ENCODE measurements at places on chromosomes 2 and 18.

DNA sequence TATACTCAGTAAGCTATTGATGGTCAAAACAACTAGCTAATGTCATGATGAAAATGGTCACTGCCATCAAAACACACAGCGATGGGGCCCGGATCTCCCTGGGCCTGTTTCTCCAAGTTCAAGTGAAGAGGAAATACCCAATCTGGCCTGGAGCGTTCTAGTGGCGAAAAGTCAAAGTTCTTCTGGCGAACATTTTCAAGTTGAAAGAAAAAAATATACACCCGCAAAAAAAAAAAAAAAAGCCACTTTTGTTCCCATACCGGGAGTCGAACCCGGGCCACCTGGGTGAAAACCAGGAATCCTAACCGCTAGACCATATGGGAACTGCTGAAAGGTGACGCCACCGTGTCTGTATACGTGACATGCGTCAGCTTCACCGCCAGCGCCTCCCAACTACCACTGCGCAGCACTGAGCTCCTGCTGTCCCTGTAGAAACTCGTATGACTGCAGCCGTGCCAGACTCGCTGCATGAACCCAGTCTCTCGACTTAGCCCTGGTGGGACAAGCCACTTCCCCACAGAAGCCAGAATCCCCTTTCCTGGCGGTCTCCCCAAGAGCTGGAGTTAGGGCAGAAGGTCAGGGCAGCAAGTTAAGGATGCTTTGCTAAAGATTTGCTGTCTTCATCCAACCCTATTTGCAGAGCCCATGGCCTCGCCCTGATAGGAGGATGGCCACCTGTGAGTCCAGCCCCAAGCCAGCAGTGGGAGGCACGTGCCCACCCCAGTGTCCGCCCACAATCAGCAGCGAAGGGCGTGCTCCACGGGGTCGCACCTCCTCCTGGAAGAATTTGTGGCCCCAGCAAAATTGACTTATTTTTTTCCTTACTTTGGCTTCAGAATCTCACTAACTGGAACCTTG is 5.6 kb upstream of the IMP4 start:
- peak; percentile 64 for DNase-seq

DNA sequence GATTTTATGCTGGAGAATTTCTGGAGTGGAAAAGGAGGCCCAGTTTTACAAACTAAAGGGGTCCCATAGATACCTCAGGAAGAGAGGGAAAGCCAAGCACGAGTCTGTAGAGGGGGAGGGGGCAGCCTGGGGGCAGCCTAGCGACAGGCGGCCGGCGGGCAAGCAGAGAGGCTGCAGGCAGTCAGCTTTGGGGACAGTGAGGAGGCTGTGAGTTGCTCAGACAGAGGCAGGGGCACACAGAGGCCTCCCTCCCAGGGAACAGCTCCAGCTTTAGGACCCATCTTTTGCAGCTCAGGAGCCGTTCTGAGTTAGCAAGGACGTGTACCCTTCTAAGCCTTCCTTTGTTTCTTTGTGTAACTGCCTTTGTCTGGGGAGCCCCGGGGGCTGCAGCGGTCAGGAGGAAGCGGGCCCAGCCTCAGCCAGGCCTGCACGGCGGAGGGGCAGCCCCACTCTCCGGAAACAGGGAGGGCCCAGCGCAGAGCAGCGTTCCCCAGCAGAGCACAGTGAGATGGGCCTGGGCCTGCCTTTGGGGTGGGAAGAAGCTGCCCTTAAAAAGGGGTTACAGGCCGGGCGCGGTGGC is 41.1 kb upstream of the RALBP1 start:
- DNase-seq, result no peak

DNA sequence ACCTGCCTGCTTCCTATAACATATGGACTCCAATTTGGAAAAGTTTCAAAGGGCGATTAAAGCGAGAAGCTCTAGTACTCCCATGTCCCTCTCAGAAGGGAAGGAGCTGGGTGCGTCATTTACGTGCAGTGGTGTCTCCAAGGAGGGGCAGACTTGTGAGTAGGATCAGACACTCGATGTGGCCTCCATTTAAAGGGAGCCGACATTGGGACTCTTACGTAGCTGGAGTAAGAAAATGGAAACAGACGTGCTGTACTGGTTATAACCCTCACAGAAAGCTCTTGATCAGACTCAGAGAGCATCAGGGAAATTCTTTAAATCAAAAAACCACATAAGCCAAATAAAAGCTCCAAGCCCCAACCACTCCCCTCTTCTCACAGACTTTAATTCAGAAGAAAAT is 198.5 kb downstream of the KLHL29 start:
- DNase-seq, result no peak

GRCh38 chr2:74481961-74482800 is 617 bp downstream of the CCDC142 start:
- peak; percentile 47 for DNase-seq

DNA sequence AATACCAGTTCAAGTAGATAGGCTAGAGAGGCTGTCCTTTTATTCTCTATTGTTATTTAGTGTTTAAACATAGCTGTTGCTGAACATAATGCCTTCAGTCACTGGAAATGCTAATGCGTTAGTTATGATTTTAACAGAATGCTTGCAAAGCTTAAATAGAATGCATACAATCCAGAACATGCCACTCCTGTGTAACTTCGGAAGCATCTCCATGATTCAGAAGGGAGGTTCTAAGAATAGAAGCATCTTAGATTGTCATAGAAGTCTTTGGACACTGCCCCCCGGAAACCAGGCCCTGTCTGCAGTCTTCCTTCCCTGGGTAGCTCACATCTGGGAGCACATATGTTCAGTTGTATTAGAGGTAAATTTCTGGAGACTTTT is 73.2 kb downstream of the ZNF532 start:
- DNase-seq, result peak; percentile 37

DNA sequence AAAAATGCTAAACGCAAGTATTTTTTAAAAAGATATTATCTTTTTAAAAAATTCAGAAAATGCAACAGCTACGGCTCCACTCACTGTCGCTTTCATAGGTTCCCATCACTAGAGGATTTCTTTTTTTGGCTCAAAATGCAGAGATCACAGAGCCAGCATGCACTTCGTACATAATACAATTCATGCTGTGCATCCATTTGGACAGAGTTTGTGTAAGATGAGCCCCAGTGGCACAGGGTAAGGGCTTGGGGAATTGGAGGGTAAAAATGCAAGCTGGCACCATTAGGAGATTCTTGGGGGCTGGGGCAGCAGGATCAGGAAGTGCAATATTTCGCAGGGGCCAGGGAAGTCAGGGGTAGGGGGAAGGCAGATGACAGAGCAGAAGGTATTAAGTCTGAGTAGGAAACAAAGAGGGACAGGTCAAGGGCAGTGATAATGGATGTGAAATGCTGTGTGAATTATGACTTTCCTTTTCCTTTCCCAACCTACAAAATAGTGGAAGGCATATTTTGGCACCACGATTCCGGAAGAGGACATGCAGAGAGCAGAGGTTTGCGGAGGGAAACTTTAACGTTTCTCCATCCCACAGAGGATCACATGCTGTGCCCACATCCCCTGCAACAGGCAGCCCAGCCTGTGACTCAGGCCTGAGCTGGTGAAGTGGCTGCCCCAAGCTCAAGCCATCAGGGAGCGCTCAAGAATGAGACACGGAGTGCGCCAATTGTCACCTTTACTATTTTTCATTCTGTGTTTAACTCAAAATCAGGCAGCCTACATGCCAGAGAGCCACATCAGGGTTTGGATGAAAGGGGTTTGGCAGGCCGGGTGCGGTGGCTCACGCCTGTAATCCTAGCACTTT is 4.7 kb downstream of the CAPG start:
- peak; percentile 98 for DNase-seq

GRCh38 chr2:1251520-1251919 is 161.7 kb upstream of the TPO start:
- no peak for DNase-seq

- no peak for DNase-seq
These were observed 248.1 kb upstream of the SALL3 start for GRCh38 chr18:78731398-78732032.

DNA sequence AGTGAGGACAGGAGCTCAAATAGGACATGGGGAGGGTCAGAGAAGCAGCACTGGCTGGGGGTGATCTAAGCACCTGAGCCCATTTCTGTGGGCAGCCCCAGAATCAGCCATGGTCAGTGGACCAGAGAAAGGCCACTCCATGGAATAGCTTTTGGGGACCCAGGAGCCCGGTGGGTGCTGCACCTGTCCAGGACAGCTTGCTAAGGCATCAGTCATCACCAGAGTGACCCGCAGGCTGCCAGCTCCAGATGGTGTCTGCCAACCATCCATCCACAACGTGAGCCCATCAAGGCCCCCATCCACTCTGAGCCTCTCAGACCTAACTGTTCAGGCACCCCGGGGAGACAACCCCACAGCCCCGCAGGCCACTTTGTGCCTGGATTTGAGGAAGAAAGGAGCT is 23.6 kb upstream of the COL6A3 start:
- no peak for DNase-seq

DNA sequence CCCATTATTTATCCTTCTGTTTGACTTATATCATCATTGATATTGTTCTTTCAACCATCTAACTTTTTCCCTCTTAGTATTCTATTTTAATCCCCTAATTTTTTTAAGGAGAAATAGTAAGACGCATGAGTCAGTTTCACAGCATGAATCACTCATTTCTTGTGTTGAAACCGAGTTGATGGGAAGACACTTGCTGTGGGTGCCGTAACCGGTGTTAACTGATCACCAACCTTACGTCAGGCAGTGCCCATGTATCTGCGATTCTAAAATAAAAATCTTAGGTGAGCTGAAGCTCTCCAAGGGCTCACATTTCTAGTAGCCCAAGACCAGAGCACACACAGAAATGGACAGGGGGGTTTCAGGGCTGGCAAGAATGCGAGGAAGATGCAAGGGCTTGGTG is 348.1 kb downstream of the GALR1 start:
- DNase-seq, result peak; percentile 33

- DNase-seq, result no peak
These were observed 45.9 kb downstream of the NCK2 start for GRCh38 chr2:105790461-105791149.

DNA sequence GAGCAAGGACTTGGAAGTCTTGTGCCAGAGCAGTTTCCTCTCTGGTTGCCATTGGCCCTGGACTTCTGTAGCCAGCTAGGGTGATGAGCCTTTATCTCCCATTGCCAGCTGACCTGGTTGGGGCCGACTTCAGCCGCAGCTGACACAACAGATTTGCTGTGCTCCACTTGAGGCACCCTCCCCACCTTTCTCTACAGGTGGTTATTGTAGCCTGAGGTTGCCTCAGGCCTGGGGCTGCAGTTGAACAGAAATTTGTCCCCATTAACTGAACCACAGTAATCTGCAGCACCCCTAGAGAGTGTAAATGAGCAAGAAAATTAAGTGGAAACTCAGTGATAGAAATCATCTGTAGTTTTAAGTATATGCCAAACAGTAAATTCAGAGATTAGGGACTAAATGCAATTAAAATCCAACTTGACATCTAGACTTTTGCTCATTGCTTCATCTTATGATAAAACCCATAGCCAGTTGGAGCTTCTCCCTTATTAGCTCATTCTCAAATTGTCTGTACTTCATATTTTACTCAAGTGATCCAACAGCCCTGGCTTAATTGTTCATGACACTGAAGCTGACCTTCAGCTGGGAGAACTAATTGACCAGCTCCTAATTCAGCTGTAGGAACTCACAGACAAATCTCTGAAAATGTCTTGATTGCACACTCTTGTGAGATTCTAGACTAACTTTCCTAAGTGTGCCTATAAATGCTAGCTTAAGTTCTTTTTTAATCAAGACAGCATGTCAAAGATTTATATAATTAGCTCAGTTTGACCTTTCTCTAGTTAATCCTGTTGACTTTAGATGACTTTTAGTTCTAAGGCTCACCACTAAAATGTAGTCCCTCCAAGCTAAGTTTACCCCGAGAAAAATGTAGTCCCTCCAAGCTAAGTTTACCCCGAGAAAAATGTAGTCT is 48.9 kb downstream of the COPS8 start:
- DNase-seq, result no peak

GRCh38 chr2:67566958-67567635 is 170.0 kb downstream of the ETAA1 start:
- DNase-seq, result no peak

DNA sequence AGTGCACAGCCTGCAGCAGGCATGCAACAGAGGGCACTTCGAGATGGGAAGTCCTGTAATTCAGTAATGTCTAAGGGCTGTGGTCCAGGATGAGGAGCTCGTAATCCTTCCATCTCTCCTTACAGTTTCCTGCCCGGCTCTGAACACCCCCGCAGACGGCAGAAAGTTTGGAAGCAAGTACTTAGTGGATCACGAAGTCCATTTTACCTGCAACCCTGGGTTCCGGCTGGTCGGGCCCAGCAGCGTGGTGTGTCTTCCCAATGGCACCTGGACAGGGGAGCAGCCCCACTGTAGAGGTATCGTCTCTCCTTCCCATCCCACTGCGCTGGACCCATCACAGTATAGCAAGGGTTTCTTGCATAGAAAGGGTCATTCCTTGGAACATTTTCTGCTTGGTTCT is 26.7 kb downstream of the FBLN7 start:
- no peak for DNase-seq

DNA sequence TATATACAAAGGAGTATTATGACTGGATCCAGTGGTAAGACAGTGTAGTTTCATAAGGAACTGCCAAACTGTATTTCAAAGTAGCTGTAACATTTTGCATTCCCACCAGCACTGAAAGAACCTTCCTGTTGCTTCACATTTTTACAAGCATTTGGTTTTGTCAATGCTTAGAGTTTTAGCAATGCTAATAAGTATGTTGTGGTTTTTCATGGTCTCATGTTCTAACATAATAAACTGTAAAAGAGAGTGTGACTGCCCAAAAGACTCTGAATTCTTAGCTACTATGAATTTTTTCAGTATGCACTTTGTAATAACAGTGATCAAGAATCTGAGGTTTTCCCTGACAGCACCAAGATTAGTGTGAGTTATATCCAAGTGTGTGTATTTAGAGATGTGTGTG is 604.2 kb downstream of the XIRP2 start:
- no peak for DNase-seq

DNA sequence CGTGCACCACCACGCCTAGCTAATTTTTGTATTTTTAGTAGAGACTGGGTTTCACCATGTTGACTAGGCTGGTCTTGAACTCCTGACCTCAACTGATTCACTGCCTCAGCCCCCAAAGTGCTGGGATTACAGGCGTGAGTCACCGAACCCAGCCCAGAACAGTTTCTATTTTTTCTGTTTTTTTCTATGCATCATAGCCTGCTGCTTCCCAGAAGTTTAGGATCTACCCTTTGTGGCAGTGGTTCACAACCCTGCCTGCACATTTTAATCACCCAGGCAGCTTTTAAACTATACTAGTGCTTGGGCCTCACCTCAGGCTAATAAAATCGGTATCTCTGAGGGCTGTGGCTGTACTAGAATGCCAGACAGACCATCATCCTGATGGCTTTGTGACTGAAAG is 39.7 kb upstream of the SOCS6 start:
- peak; percentile 79 for DNase-seq

- DNase-seq, result no peak
These were observed 197.2 kb downstream of the MYO3B start for GRCh38 chr2:170375192-170375591.

DNA sequence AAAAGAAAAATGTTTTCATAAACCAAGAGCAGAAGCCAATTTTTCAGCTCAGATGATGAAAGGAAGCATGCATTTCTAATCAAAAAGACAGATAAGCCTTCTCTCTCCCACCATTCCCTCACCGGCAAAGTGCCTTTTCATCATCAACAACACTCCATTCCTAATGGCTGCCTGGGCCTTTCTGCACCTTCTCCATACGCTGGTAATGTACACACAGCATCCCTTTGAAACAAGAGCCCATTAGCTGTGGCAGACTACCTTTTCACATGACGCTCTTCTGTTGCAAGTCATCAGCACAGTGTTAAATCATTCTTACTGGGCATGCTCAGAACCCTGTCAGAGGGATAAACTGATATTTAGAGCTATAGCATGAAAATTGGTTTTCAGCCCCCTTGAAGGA is 408.9 kb downstream of the MEIS1 start:
- DNase-seq, result no peak

- no peak for DNase-seq
These were observed 187.1 kb downstream of the ACTR3 start for GRCh38 chr2:114076961-114077360.

- no peak for DNase-seq
These were observed 14.8 kb upstream of the SRBD1 start for GRCh38 chr2:45625824-45626223.

Data from MV-4-11 (cell line).